Frontal cortex (tissue), 4 donors: ENCODE measurements at places on chromosomes 13 and 19.

- no peak for DNase-seq
Measured at GRCh38 chr19:1843646-1844394, 4.5 kb downstream of the REXO1 start.

GRCh38 chr13:47299304-47299703 is 402.5 kb upstream of the HTR2A start:
- no peak for DNase-seq

DNA sequence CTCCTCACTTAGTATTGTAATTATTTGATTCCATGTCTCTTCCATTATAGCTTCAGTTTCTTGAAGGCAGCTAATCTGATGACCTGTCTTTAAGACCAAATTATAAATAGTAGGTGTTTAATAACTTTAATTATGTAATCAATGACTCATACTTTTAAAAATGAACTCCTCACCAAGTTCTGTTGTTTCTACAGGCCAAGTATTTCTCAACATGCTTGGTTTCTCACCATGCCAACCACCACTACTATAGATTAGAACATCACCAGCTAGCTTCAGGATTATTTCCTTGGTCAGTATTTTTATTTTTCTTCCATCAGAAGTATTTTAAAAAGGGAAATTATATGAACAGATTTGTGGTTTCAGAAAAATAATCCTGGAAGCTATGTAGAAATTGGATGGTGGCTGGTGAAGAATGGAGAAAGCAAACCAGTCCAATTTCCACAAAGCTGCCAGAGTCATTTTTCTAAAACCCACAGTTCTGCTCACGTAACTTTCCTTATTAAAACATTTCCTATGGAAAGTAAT is 237.7 kb upstream of the DACH1 start:
- DNase-seq, result no peak

- DNase-seq, result no peak
Measured at GRCh38 chr19:46921071-46921470, 60.3 kb downstream of the ARHGAP35 start.

DNA sequence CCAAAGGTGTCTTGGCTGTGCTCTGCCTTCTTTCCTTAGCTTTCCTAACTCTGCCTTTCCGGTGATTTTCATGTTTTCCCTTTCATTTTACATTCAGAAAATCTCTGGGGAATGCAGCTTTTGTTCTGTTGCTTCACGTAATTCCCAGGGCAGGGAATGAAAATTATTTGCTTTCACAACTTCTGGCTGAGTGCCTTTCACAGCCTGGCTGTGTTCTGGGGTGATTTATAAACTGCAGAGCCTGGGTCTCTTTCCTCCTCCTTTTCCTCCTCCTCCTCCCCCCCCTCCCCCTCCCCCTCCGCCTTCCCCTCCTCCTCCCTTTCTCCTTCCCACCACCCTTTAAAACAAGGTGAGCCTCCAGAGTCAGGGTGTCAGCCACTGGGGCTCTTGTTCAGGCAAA is 84.3 kb downstream of the RNASEH2B start:
- DNase-seq, result no peak

GRCh38 chr19:46369817-46370216 is 22.9 kb downstream of the PPP5C start:
- DNase-seq, result no peak

DNA sequence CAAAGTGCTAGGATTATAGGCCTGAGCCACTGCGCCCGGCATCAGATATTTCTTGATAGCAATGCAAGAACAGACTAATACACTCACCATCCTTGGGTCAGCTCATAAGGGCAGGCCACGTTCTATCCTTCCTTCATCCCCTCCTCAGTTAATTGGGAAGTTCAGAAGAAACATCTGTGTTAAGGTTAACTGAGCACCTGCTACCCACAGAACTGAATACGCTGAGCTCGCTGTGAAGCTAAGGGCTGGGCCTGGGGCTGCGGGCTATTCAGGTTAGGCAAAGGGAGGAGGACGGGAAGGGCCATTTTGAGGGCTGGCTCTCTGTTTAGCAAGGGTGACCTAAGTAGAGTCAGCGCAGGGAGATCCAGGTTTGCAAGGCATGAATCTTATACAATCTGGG is 43.0 kb upstream of the UQCRFS1 start:
- DNase-seq, result no peak

DNA sequence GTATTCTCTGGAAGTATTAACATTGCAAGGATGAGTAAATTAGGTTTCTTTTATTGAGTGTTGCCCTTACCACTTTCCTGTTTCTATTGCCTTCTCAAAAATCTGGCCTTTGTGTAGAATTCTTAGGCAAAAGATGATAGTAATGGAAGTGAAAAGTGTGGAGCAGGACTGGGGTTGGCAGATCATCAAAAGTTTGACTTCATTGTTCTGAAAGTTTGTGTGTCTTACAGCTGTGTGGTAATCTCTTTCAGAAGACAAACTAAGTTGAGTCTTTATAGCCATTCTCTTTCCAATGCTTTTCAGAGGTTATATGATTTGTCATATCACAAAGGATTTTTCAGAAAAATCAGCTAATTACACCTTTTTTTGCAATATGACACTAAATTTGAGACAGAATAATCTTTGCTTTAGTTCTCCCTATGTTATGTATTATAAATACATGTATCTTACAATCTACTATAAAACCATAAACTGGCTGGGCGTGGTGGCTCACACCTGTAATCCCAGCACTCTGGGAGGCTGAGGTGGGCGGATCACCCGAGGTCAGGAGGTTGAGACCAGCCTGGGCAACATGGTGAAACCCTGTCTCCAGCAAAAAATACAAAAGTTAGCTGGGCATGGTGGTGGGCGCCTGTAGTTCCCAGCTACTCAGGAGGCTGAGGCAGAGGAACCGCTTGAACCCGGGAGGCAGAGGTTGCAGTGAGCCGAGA is 8.7 kb upstream of the KCNRG start:
- DNase-seq, result no peak
